ENCODE measurements at places on chromosomes 5 and 9.

GRCh38 chr9:88218726-88219125 lies 80.5 kb upstream of the SPATA31C2 start:
- DNase-seq = no peak

- DNase-seq = no peak
Observed at GRCh38 chr5:123450640-123451039, 27.4 kb upstream of the CEP120 start.

DNA sequence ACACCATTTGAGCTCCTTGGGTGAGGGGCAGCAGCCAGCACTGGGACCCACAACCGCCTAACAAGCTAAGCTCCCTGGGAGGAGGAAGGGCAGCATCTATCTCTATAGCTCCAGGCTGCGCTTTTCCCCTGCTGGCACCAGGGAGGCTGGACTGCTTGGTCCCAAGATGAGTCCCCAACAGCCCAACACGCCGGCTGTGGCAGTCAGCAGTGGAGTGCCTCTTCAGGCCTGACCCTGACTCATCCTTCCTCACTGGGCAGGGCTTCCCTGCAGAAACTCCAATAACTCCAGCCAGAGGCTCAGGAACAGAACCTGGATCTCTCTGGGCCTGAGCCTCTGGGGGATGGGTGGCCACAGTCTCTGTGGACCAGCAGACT lies 113.7 kb upstream of the ADAMTS16 start:
- DNase-seq = no peak

GRCh38 chr9:85130260-85130659 lies 460.7 kb downstream of the NTRK2 start:
- no peak for DNase-seq

DNA sequence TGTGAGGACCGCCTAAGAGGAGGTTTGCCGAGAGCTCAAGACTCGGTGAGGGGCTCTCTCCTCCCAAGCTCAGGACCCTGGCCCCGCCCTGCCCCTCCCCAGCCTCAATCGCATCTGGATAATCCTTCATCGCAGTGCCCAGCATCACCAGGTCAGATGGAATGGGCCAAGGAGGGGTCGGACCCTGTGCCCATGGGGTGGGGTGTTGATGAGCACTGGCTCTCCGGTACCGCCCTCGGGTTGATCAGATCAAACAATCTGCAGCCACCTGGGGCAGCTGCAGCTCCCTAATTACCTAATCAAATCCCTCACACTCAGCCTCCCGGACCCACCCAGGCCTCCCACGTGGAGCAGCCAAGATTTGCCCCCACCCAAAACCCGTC lies 24.4 kb upstream of the TDRD7 start:
- DNase-seq = no peak

All from CD4-positive, alpha-beta T cell treated with Interleukin-10 for 1 hour (primary cell).